ENCODE measurements at places on chromosomes 13 and 19. TPM values are rescaled to one million over a fixed set of nuclear protein-coding genes. Genes with fewer than 3 reads are reported as not detected.

GRCh38 chr19:13478576-13478975 is 27.7 kb downstream of the CACNA1A start:
- no peaks in the 10 kb centered on the region for H3K4me1 ChIP-seq
- peaks cover 2% of the 10 kb centered on the region for H3K27me3 ChIP-seq
- no peak overlapping the region for H3K4me3 ChIP-seq
- H3K27ac ChIP-seq: no peak overlapping the region

DNA sequence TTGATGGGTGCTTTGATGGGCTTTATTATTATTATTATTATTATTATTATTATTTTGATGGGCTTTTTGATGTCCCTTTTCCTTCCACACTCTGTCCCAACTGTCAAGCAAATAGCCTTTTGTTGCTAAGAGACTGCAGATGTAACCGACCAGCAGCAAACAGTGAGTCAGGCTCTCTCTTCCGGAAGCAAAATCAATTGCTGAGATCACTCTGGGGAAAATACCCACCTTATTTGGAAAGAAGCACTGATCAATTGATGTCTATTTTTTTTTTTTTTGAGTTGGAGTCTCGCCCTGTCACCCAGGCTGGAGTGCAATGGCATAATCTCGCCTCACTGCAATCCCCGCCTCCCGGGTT is 2.9 kb downstream of the LDLR start:
- H3K4me1 ChIP-seq: peaks cover 77% of the 10 kb centered on the region
- DNase-seq: no peak
- H3K27me3 ChIP-seq: no peaks in the 10 kb centered on the region
- H3K4me3 ChIP-seq: peak overlapping the region; percentile 60
- peaks cover 9% of the 10 kb centered on the region for H3K36me3 ChIP-seq

GRCh38 chr19:677201-677600 is 1.0 kb downstream of the FSTL3 start:
- H3K4me1 ChIP-seq: peaks cover 32% of the 10 kb centered on the region
- no peaks in the 10 kb centered on the region for H3K27me3 ChIP-seq
- H3K36me3 ChIP-seq: peaks cover 4% of the 10 kb centered on the region

DNA sequence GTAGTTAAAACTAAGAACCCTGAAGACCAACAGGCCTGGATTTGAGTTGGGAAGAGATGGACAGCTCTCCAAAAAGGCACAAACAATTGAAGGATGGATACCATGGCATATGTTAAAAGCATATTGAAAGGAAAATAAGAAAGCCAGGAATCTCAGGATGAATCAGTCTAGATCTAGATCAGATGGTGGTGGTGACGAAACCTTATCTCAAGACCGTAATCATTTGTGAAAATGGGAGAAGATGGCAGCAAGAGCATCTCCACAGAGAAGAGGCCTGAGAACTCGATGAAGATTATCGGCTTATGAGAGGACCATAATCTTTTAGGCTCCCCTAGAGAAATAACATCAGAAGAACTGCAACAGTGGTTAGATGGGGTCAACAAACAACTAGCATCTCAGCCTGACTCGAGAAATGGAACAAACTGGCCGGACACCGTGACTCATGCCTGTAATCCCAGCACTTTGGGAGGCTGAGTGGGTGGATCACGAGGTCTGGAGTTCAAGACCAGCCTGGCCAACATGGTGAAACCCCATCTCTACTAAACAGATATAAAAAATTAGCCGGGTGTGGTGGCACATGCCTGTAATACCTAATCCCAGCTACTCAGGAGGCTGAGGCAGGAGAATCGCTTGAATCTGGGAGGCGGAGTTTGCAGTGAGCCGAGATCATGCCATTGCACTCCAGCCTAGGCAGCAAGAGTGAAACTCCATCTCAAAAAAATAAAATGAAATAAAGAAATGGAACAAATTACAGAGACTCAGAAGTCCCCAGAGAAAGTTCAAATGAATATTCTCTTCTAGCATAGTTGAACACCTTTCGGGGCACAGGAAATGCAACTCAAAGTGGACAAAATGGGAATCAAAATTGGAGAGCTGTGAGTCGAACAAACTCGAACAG is 47.6 kb downstream of the FOXO1 start:
- no peak overlapping the region for H3K27ac ChIP-seq
- H3K27me3 ChIP-seq: no peaks in the 10 kb centered on the region
- H3K4me3 ChIP-seq: no peak overlapping the region
- DNase-seq: no peak
- H3K4me1 ChIP-seq: peaks cover 19% of the 10 kb centered on the region
- peaks cover 2% of the 10 kb centered on the region for H3K36me3 ChIP-seq

DNA sequence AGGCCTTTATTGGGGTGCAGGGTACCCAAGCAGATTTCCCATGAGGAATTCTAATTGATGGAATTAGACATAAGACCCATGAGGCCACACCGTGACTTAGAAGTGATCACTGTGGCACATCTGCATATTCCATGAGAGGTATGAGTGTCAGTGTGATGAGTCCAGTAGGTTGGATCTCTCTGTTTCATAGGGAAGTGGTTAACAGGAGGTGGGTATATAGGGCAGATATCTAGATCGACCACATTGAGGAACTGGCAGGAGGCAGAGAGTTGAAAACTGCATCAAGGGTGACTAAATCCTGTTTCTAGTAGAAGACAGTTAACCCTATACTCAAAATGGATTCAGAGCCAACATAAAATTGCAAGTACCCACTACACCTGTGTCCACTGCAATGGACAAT is 68.6 kb upstream of the MIR17HG start:
- H3K27ac ChIP-seq: no peak overlapping the region
- no peaks in the 10 kb centered on the region for H3K27me3 ChIP-seq
- H3K4me1 ChIP-seq: no peaks in the 10 kb centered on the region
- H3K4me3 ChIP-seq: no peak overlapping the region
- H3K36me3 ChIP-seq: no peaks in the 10 kb centered on the region

GRCh38 chr13:42345367-42345766 is 73.4 kb downstream of the AKAP11 start:
- no peaks in the 10 kb centered on the region for H3K4me1 ChIP-seq
- H3K36me3 ChIP-seq: peaks cover 2% of the 10 kb centered on the region
- peaks cover 5% of the 10 kb centered on the region for H3K27me3 ChIP-seq
- no peak overlapping the region for H3K27ac ChIP-seq
- no peak for DNase-seq
- H3K4me3 ChIP-seq: no peak overlapping the region

DNA sequence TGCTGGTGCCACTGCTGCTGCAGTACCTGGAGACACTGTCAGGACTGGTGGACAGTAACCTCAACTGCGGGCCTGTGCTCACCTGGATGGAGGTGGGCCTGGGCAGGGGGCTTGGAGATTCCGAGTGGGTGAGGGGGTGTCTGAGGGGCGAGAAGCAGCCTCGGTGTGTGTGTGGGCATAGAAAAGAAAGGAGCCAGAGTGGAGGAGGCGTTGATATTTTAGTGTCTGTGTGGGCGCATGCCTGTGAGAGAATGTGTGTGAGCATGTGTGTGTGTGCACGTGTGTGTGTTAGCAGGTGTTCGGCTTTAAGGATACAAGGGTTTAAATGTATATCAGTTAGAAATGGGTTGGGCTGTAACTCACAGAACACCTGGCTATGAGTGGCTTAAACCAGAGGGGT is 3.7 kb downstream of the ARHGAP33 start:
- H3K4me1 ChIP-seq: peaks cover 25% of the 10 kb centered on the region
- H3K4me3 ChIP-seq: no peak overlapping the region
- no peak overlapping the region for H3K27ac ChIP-seq

- H3K4me3 ChIP-seq: peak overlapping the region; percentile 91
- H3K27me3 ChIP-seq: no peaks in the 10 kb centered on the region
- DNase-seq: no peak
- H3K4me1 ChIP-seq: peaks cover 37% of the 10 kb centered on the region
These were observed 6.3 kb downstream of the MAMSTR start for GRCh38 chr19:48713041-48713863.

GRCh38 chr19:18833849-18834643 is 2.3 kb downstream of the UPF1 start:
- no peaks in the 10 kb centered on the region for H3K27me3 ChIP-seq
- no peak for DNase-seq
- H3K4me1 ChIP-seq: peaks cover 47% of the 10 kb centered on the region
- H3K4me3 ChIP-seq: peak overlapping the region; percentile 88
- peaks cover 5% of the 10 kb centered on the region for H3K36me3 ChIP-seq
- peak overlapping the region; percentile 82 for H3K27ac ChIP-seq

- H3K36me3 ChIP-seq: no peaks in the 10 kb centered on the region
- H3K27me3 ChIP-seq: peaks cover 10% of the 10 kb centered on the region
- DNase-seq: no peak
- no peaks in the 10 kb centered on the region for H3K4me1 ChIP-seq
- no peak overlapping the region for H3K4me3 ChIP-seq
- no peak overlapping the region for H3K27ac ChIP-seq
These were observed 853.3 kb downstream of the GPC5 start for GRCh38 chr13:92251671-92252210.

DNA sequence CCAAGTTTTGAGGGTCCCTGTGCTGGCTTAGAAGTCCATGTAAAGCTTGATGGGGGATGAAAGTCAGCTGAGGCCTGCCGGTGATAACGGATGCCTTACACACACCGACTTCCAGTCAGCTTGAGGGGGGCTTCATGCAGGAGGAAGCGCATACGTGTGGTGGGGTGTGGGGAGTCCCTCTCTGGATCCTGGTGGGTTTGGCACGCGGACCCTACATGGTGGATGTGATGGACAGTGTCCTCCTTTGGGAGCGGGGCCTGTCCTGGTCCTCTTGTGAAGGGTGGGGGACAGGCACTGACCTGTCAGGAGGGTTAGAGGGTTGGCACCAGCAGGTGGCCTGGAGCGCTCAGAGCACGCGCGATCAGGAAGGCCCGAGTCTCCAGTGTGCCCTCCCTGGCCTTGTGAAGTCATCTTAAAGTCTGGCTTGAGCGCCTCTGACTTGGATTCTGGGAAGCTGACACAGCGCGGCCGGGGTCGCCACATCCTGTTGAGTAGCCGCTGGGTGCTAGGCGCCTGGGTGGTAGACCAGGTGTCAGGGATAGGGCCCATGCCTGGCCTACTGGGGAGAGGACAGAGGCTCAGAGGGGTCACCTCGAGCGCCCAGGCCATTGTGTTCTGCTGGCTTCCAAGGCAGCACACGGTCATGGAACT is 2.9 kb downstream of the DAZAP1 start:
- peak overlapping the region; percentile 81 for H3K27ac ChIP-seq
- no peaks in the 10 kb centered on the region for H3K36me3 ChIP-seq
- H3K4me1 ChIP-seq: peaks cover 47% of the 10 kb centered on the region
- no peaks in the 10 kb centered on the region for H3K27me3 ChIP-seq

The TMTC4 gene
- 11.5 TPM for total RNA-seq

The HCST gene
- 0.50 TPM for total RNA-seq

The LPAR6 gene
- total RNA-seq: 3.9 TPM

The SIGLEC12 gene
- total RNA-seq: not detected

The PTGER1 gene
- 0.29 TPM for total RNA-seq

The ZNF285 gene
- 5.6 TPM for total RNA-seq

Data from chondrocyte (in vitro differentiated cells).